ENCODE measurements at places on chromosomes 5 and 9.
A peak's percentile ranks its signal among the peaks of the same experiment; 100 is the strongest.

- DNase-seq: no peak
Observed at GRCh38 chr5:116374434-116374852, 200.2 kb downstream of the SEMA6A start.

- no peak for DNase-seq
Observed at GRCh38 chr9:135230386-135230765, 142.9 kb downstream of the OLFM1 start.

DNA sequence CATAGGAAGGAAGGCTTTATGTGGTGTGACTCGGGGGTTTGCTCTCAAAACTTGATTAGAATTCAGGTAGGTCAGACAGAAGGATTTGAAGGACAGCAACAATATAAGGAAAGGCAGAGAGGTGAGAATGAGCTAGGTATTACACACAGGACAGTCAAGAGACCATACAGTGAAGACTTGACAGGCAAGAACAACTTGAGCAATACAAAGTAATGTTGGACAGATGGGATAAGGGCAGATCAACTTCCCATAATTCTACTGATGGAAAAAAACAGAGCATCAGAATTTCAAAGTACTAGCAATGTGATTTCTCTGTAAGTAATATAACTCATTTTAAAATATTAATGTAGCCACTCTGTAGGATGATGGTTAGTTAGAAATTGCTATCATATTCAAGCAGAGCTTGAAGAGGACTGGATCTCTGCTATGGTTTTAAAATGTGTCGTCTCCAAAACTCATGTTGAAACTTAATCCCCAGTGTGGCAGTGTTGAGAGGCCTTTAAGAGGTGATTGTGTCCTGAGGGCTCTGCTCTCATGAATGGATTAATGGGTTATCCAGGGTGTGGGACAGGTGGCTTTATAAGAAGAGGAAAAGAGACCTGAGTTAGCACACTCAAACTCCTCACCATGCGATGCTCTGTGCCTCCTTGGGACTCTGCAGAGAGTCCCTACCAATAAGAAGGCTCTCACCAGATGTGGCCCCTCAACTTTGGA is 22.4 kb upstream of the HOMER1 start:
- DNase-seq: no peak

DNA sequence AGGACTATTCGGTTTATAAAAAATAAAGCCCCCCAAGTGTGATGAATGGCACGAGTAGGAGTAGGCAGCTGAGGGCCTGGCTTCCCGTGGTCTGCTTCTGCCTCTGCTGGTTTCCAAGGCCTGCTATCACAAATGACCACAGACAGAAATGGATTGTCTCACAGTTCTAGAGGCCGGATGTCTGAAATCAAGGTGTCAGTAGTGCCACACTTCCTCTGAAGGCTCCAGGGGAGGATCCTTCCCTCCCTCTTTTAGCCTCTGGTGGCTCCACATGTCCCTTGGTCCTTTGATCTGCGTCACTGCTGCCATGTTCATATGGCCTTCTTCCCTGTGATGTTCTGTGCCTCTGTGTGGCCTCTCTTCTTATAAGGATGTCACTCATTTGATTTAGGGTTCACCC is 15.1 kb downstream of the PRKACG start:
- no peak for DNase-seq

- no peak for DNase-seq
Observed at GRCh38 chr9:76817489-76817888, 53.3 kb downstream of the PCA3 start.

DNA sequence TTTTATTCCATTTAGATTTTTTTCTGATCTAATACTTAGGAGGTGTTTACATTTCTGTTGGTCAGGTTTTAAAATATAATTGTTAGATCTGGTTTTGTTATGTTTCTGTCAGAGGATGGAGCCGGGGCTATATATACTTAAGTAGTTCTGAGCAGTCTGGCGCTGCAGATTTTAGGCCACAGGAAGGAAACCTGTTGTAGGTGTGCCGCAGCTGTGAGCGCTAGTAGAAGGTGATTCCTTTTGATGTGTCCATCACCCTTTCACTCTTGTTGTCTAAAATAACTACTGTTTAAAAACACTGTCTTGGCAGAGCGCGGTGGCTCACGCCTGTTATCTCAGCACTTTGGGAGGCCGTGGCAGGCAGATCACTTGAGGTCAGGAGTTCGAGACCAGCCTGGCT is 17.0 kb downstream of the ZBTB34 start:
- DNase-seq: no peak

- no peak for DNase-seq
Observed at GRCh38 chr5:94192658-94193391, 425.6 kb downstream of the KIAA0825 start.

DNA sequence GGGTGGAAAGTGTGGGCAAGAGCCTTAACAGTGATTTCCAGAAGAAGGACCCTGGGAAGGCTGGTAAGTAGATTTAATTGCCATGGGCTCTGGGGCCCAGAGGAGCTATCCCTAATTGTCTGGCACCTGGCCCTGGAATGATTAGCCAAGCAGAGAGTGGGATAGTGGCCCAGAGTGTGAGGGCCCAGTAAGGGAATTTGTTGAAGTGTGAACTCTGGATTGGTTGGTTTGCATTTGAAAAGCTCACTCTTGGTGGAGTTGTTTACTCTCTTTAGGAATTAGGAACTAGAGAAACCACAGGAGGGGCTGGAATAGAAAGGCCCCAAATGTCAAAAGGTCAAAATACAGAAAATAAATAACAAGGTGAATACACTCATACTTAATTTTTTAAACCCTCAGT is 207.1 kb downstream of the GABRG2 start:
- DNase-seq: peak; percentile 16

GRCh38 chr5:98750693-98751092 is 22.8 kb upstream of the RGMB start:
- DNase-seq: no peak

DNA sequence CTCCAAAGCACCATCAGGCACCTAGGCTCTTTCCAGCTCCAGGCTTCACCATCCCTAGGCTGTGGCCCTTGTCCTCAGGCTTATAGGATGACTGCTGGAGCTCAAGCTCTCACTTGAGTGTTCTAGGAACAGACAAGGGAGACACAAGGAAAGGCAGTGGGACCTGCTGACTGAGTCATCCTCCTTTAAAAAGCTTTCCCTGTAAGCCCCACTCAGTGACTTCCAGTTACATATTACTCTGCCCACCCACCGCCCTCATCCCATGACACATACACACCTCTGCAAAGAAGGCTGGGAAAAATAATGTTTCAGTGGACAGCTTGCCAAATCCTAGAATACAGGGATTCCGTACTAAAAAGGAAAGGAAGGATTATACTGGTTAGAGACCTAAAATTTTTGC is 154.2 kb upstream of the ZNF366 start:
- DNase-seq: no peak

DNA sequence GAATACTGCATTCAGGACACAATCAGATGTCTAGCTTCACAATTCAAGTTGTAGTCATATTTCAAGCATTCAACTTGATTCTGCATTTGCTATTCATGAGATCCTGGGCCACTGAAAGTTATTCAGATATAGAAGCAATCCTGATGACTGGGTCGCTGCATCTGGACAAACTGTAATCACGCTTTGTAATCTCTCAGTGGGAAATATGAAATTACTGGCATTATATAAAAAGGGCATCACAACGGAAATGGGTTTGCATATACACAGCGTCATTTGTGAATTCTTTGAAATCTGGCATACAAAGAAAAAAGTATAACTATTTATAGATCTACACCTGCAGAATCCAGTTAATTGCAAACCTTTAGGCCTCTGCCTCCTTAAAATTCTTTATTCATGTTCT is 102.2 kb downstream of the PARP8 start:
- no peak for DNase-seq

DNA sequence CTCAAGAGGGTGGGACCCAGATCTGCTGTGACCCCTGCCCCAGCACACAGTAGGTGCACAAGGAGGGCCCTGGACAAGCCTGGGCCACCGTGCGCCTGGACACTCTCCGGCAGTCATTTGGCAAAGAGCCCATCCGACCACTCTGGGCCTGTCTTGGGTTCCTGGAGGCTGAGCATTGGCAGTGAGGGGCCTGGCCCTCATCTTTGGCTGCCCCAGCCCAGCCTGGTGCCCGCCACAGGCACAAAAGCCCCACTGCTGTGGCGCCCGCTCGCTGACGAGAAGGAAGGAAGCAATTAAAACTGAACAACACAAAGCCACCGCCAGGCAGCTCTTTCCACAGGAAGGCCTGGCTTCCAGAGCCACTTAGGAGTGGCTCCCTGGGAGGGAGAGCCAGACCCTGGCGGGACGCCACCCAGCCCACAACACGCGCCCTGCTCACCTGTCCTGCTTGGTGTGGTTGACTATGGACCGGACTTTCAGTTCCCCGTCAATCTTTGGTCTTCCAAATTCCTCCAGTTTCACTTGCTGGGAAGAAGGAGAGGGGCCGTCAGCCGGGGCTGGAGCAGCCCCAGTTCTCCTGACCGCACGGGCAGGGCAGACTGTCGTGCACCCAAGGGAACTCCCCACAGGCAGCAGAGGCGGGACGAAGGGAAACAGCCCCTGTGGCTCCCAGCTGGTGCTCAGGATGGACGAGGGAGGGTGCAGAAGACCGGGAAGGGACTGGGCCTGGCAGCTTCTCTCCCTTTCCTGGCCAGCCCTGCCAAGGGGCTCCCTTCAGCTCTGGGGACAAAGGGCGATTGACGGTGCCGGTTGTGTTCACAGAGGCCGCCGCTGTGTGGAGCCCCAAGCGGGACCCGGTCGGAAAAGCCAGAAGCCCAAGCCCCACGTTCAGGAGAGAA is 50.9 kb upstream of the SARDH start:
- DNase-seq: no peak

DNA sequence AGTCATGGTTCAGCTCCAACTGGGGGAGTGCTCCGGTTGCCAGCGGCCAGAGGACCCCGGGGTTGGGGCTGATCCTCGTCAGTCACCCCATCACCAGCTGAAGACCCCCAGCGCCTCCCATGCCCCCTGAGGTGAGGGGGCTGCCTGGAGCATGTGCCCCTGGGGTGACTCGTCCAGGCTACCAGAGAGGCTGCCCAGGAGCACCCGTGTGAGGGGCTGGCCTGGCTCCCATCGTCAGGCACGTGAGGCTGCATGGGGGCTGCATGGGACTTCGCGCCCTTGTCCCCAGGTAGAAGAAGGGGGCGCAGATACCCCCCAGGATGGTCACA is 46.4 kb upstream of the EGFL7 start:
- no peak for DNase-seq

DNA sequence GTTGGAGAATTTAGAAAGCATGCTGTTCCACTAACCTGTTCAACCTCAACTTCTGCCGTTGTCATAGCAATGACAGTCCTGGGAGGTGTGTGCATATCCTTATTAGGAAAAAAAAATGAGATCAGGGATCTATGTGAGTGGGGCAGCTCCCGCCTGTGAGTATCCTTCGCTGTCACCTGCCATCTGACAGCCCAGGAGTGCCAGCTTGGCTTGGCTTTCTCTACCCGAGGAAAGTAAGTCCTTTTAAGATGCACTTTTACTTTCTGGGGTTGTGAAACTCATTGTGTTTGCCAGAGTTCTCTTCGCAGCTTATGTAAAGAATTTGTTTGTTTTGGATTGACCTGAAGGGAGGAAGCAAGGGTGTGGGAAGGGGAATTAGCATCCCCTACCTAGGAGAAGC is 21.8 kb downstream of the PCDHAC2 start:
- DNase-seq: no peak

- no peak for DNase-seq
Observed at GRCh38 chr9:4927701-4928100, 57.4 kb upstream of the JAK2 start.

GRCh38 chr9:138024131-138024530 is 146.5 kb downstream of the CACNA1B start:
- no peak for DNase-seq

DNA sequence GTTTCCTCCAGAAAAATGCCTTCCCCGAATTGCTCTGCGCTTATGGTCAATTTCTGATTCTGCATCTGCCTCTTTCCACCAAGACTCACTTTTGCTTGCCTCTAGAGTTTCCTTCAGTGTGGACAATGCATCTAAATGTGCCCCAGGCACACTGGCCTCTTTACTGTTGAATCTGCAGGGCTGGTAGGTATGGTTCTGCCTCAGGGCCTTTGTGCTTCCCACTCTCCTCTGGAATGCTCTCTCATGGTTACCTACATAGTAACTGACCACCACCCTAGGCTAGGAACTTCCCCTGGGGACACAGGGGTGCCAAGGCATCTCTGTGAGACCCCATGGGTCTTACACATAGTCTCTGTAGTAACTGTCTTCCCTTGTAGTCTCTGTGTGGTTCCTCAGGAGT is 1258.6 kb downstream of the CDH12 start:
- DNase-seq: no peak

GRCh38 chr9:124551472-124552272 is 44.5 kb upstream of the NR5A1 start:
- no peak for DNase-seq

All from NCI-H446 (cell line).